ENCODE measurements at places on chromosomes 7 and 10.

DNA sequence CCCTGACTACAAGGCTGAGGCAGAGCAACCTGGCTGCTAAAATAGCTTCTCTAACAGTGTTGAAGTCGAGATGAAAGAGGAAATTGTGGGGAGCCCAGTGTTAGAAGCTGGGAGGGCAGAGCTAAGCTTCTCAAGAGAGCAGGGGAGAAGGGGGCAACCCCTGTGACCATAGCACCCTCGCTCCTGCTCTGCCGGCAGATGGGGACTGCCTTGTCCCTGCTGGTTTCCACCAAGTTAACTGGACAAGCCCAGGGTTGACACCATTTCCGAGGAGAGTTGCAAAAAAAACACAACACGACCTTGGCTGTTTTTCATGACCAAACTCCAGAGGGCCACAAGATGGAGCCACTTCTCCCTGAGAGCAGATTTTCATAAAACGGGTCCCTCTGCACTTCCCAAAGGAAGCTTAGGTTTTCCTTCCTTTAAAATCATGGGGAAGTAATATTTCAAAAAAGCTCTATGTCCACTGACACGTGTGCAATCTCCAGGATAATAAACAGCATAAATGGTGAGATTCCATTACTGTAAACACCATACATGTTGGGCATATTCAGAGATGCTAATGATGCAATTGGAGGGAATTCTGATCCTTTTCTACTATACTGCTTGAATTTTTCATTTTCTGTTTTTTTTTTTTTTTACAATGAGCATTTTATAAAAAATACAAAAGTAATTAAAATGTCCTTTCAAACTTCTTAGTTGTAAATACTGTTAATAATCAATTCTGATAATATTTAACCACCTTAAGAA is 140.4 kb downstream of the PIP4K2A start:
- DNase-seq, result no peak

DNA sequence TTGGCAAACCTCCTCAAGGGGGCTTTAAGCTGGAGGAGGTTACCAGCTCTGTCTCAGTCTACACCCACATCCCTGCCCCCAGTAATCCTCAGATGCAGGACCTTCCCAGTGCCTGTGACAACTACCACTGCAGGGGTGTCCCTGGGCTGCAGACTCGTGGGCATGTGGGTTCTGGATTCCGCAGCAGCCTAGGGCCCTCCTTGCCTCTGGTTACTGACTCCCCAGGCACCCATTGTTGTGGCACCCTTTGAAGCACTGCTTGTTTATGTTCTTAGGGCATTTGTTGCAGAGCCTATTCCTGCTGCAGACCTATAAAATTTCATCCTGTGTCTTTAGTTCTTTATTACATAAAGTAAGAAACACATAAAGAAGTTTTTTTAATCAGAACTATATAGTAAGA is 51.1 kb upstream of the GJD4 start:
- DNase-seq, result no peak

DNA sequence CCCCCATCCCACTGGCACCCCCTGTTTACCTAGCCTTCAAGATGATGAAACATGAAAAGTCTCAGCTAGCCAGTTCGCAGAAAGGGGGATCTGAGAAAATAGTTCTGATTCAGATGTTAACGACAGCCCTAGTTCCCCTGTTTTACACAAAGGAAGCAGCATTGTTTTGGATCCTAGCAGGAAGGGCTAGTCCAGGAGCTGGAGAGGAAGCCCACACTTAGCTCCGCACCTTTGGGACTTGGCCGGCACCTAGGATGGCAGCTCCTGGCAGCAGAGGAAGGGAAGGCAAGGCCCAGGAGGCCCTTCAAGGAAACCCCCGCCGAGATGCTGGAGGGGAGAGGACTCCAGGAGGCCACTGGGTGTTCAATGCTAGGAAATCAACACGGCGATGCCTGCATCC is 29.0 kb upstream of the MGMT start:
- no peak for DNase-seq

DNA sequence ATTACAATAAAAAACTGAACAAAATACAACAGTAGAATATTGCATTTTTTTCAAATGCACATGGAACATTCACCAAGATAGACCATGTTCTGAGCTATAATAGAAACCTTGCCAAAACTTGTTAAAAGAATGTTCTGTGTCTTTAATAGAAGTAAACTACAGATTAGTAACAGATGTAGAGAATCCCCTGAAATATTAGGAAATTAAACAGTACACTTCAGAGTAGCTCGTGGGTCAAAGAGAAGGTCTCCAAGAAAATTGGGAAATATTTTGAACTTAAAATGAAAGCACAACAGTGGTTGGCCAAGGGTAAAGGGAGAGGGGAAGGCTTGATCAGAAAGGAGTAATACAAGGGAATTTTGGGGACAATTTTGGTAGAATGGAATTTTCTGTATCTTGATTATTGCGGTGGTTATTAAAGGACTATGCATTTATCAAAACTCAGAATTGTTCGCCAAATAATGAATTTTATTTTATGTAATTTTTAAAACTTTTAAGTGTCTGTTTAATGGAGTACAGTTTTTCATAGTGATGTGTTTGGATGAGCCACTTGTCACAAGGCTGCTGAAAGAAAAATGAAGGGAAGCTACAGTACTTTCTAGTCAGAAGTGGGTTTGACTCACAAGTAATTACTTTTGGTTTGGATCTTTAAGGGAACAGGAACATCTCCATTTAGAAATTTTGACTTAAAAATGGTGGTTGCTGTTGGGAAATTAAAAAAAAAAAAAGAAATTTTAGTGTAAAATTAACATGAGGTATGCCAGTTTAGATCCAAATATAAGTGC is 10.2 kb downstream of the PLEKHA8 start:
- no peak for DNase-seq

DNA sequence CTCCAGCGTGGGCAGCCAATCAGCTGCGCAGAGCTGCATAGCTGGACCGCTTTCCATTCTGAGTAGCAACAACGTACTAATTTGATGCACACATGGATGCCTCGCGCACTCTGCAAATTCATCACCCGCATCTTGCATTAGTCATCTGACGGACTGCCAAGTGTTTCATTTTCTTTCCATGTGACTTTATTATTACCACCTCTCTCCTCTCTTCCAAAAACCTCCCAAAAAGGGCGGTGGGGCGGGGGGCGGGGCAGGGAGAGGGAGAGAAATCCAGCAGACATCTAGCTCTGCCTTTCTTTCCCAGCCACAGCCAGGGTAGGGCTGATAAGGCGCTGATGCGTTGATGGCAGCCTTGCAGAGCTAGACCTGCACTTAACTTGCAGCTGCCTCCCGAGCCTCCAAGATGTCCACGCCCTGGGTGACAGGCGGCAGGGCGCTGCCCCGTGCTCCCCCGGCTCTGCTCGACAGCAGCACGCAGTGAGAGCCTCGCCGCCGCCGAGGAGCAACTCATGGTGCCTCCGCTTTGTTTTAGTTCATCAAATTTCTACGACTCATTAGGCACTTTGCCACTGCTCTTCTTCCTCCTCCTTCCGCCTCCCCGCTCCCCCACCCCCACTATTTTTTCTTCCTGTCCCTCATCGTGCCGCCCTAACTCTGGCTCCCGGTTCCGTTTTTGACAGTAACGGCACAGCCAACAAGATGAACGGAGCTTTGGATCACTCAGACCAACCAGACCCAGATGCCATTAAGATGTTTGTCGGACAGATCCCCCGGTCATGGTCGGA is 147.3 kb downstream of the CELF2 start:
- no peak for DNase-seq

- DNase-seq, result no peak
These were observed 48.4 kb downstream of the BRI3 start for GRCh38 chr7:98329791-98330373.

DNA sequence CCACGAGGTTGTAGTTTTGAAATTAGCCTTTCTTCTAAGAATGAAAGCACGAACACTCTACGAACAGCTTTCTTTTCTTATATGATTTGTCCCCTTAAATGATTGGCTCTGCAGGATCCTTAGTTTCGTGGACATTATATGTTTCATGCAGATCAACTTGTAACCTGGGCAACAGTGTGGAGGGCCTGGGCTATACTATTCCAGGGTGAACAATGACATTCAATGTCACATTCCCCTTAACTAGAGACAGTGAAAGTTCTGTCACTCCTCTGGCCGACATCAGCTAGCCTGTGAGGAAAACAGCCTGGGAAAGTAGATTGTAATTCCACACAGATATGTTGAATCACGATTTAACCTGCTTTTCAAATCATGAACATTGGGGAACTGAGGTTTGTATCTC is 23.4 kb downstream of the TAS2R16 start:
- DNase-seq, result no peak

GRCh38 chr7:32318300-32319011 is 171.7 kb downstream of the LSM5 start:
- no peak for DNase-seq

DNA sequence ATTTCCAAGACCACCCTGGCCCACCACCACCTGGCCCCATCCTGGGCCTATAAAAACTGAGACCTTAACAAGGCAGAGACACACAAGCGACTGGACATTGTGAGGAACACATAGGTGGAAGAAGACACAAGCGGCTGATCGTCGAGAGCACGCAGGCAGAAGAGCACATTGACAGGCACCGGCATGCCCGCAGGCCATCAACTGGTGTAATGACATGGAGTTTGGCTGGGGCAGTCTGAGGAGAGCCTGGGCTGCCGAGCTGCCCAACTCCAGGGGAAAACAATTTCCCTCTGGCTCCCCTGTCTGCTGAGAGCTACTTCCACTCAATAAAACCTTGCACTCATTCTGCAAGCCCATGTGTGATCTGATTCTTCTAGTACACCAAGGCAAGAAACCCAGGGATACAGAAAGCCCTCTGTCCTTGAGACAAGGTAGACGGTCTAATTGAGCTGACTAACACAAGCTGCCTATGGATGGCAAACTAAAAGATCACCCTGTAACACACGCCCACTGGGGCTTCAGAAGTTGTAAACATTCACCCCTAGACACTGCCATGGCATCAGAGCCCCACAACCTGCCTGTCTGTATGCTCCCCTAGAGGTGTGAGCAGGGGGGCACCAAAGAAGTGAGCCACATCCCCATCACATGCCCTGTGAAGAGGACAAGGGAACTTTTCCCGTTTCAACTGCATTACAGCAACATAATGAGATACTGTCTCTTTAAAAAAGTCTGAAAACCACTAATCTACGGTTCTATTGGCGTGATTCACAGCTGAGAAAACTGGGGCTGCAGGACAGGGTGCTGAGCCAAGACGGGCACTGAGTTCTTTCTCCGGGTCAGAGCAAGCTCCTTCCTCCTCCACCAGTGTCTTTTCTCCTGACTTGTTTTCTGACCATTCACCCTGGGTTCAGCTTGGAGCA is 18.5 kb upstream of the TNS3 start:
- DNase-seq, result no peak

DNA sequence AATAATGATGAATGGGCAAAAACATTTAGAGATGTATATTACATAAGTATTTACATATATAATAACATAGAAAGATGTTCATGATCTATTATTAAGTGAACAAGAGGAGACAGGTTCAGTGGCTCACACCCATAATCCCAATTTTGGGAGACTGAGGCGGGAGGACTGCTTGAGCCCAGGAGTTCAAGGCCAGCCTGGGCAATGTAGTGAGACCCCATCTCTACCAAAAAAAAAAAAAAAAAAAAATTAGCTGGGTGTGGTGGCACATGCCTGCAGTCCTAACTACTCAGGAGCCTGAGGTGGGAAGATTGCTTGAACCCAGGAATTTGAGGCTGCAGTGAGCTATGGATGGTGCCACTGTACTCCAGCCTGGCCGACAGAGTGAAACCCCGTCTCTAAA is 12.4 kb downstream of the ARL3 start:
- no peak for DNase-seq

- no peak for DNase-seq
These were observed 581.8 kb downstream of the GRID1 start for GRCh38 chr10:85784792-85785191.

All from NCI-H774 (cell line).